ENCODE measurements at places on chromosomes 5 and 9.

GRCh38 chr9:123311250-123311752, 42.9 kb upstream of the STRBP start:
- no peak for DNase-seq

GRCh38 chr5:163453705-163454104, 6.2 kb downstream of the NUDCD2 start:
- no peak for DNase-seq

GRCh38 chr9:70840266-70840665, 281.2 kb downstream of the TRPM3 start:
- DNase-seq: no peak

DNA sequence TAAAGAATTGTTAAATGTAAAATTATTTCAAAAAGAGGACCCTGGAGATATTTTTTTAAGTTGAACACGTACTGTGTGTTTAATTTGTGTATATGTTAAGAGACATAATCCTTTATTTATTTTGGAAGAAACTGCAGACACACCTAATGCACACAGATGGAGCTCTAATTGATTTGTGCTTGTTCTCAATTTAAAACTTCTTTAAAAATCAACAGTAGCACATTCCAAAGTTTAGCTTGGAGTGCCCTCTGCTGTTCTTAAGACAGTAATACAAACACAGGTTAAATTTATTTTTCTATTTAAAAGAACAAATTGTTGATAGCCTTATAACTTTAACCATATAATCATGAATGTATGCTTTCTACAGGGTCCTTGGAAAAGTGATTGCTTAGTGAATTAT, 277.6 kb upstream of the ADAMTS16 start:
- DNase-seq: peak; percentile 24

- no peak for DNase-seq
Observed at GRCh38 chr5:168286386-168286785, 5.1 kb upstream of the WWC1 start.

- DNase-seq: no peak
Observed at GRCh38 chr5:107894361-107894760, 223.6 kb upstream of the EFNA5 start.

GRCh38 chr9:127814619-127815511, 12.2 kb downstream of the FPGS start:
- DNase-seq: no peak

DNA sequence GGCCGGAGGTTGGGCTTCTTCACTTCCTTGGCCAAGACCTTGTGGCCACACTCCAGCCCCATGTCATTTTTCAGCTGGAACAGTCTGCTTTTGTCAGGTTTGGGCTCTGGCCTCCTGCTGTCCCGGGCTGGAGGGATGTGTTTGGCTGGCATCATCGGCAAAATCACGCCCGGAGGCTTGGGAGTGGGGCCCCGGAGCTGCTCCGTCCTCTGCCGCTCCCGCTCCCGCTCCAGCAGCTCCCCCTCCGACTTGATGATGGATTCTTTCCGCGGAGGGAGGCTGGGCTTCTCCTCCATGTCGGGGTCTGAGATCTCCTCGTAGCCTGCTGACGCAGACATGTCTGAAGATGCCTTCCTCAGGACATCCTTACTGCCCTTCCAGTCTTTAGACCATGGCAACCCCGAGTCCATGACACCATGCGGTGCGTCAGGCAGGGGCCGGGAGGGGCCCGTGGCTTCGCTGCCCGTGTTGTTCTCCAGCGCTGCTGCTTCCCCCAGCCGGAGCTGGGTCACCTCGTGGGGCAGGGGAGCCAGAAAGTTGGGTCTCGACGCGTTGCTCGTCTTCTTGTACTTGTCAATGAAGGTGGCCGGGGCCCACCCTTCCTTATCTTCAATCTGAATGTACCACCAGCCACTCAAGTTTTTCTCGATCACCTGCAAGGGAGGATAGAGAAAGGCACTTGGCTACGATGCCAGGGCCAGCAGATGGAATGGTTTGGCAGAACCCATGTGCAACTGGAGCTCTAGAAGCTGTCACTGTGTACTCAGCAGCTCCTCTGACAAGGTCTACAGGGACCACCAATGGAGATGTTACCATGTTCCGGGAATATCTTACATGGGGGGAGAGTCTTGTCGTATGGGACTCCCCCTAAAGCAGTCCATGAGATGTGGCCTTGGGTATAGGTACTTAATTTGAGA, 56.0 kb upstream of the UBTD2 start:
- no peak for DNase-seq

- no peak for DNase-seq
Observed at GRCh38 chr5:39057734-39058133, 16.5 kb downstream of the RICTOR start.

- DNase-seq: no peak
Observed at GRCh38 chr9:37034938-37035647, 1.0 kb upstream of the PAX5 start.

GRCh38 chr5:149453618-149454415, 74.7 kb upstream of the IL17B start:
- DNase-seq: no peak

GRCh38 chr5:171852255-171852681, 66.7 kb downstream of the SMIM23 start:
- no peak for DNase-seq

GRCh38 chr9:121709798-121710197, 58.4 kb downstream of the DAB2IP start:
- DNase-seq: no peak

DNA sequence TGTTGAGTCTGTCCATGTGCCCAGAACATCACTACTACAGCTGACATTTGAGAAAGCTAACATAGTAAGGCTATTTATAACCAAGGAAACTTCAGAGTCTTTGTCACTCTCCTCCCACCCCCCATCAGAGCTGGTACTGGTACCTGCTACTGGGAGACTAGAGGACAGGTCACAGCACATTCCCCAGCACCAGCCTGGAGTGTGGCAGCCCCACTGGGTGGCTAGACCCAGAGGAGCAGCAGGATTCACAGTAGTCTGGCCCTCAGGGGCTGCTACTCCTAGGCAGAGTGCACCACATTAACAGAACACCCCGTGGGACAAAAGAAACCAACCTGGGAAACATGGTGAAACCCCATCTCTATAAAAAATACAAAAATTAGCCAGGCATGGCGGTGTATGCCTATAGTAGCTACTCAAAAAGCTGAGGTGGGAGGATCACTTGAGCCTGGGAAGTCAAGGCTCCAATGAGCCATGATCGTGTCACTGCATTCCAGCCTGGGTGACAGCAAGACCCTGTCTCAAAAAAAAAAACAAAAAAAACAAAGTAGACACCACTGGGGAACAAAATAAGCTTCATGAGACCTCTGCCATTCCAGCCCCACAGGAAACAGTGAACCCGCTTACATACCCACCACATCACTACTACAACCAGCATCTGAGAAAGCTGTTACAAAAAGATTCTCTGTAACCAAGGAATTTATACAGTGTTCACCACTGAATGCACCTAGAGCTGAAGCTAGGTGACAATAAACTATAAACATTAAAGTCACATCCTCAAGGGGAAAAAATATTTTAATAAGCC, 26.3 kb upstream of the PTGER4 start:
- no peak for DNase-seq

DNA sequence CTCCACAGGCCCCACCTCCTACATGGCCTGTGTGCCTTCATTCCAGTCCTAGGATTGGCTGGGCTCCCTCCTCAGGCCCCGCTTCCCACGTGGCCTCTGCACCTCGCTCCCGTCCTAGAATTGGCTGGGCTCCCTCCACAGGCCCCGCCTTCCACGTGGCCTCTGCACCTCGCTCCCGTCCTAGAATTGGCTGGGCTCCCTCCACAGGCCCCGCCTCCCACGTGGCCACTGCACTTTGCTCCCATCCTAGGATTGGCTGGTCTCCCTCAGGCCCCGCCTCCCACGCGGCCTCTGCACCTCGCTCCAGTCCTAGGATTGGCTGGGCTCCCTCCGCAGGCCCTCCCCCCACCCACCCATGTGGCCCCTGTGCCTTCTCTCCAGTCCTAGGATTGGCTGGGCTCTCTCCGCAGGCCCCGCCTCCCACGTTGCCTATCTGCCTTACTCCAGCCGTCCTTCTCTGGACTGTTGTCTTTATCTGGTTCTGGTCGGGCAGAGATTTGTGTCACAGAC, 45.3 kb upstream of the CACNA1B start:
- DNase-seq: no peak

DNA sequence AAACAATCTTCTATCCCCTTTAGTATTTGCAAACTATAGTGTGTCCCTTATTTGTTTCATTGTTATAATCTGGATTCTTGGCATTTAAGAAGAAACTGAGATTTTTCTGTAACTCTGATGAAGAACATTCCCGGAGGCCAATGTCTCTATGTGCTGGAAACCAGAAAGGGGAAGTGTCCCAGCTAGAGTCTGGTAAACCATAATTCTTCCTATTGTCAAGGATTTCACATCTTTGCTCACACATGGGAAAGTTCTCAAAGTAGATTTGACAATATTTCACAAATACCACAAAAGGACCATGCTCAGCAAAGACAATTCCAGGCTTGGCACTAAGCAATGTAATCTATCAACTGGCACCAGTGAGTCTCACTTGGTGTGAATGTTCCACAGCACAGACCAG, 146.8 kb downstream of the MUSK start:
- no peak for DNase-seq

DNA sequence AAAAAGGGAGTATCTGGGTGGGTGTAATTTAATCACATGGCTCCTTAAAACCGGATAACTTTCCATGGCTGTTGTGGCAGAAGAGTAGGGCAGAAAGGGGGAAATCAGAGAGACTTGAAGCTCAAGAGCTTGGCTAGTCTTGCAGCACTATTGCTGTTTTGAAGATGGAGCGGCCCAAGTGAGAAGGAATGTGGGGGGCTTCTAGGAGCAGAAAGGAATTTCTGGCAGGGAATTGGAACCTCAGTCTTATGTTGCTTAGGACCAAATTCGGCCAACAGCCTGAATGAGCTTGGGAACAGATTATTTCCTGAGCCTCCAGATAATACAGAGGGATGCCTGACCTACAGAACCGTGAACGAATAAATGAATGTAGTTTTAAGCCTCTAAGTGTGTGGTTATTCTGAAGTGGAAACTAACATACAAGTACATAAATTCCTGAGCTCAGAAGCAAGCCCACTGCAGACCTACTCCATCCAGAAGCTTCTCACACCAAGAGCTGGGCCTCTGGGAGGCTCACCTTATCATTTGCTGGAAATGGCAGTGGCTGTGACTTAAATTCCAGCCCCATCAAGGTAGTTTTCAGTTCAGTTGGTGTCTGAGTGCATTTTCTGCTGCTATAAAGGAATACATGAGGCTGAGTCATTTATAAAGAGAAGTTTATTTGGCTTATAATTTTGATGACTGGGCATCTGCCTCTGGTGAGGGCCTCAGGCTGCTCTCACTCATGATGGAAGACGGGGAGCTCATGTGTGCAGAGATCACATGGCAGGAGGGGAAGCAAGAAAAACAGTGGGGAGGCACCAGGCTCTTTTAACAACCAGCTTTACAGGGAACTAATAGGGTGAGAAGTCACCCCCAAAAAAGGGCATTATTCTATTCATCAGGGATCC, 15.3 kb upstream of the TMEM174 start:
- no peak for DNase-seq

DNA sequence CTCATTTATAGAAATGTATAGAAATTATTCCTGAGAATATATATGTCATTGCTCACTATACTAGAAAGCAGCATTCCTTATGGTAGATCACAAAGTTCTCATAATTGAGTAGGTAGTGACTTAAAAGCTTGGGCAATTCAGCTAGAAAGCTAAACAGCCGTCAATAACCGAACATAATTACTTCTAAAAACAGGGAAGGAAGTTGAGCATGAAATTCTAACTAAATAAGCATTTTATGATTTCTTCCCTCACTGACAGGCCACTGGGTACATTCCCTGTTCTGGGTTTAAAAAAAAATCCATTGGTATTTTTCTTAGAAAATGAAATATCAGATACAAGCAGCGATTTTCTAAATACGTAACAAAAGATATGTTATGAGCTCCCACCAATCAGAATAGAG, 91.1 kb upstream of the DAB2 start:
- DNase-seq: no peak

- DNase-seq: no peak
Observed at GRCh38 chr5:133844836-133845235, 123.6 kb downstream of the C5orf15 start.
